ENCODE measurements at places on chromosomes 7 and 10.

DNA sequence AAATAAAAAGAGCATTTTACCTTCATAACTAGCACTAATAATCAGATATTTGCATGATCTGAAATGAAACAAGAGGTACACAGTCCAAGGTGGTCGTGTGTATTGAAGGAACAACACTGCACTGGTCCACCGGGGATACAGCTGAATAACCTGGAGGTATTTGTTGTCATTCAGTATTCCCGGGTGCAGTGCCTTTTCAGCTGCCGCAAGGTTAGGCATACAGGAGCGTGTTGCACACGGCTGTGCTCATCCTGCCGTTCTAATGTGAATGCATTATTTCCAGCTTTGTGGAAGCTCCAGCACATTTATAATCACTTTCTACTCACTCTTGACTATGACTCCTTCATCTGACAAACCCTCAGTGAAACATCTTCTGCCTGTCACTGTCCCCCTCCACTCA lies 377.8 kb downstream of the GFRA1 start:
- no peak for DNase-seq

- DNase-seq, result no peak
Measured at GRCh38 chr7:6268023-6268900, 4.2 kb downstream of the CYTH3 start.

GRCh38 chr10:98270073-98270740 lies 2.2 kb upstream of the LOXL4 start:
- DNase-seq, result no peak

GRCh38 chr10:35379226-35380137 lies 43.2 kb downstream of the CCNY start:
- DNase-seq, result no peak

- no peak for DNase-seq
Measured at GRCh38 chr7:46015107-46015868, 94.2 kb upstream of the IGFBP3 start.

DNA sequence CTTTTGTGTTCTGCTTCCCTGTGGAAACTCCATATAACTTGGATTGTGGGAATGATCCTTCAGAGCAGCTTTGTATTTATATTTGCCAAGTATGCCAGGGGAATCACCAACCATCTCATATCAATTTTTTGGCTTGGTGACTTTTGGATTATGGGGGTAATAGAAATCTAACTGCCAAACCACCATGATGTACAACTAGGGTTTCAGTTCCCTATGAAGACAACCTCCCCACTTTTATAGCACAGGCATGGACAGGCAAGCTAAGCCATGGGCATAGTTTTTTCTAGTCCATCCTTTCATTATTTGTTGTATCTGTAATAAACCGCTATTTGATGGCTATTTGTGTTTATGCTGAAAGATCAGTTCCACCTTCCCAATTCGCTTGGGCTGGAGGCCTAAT lies 17.7 kb downstream of the NPY start:
- no peak for DNase-seq

GRCh38 chr7:142689439-142690120 lies 59.7 kb upstream of the PRSS1 start:
- no peak for DNase-seq

DNA sequence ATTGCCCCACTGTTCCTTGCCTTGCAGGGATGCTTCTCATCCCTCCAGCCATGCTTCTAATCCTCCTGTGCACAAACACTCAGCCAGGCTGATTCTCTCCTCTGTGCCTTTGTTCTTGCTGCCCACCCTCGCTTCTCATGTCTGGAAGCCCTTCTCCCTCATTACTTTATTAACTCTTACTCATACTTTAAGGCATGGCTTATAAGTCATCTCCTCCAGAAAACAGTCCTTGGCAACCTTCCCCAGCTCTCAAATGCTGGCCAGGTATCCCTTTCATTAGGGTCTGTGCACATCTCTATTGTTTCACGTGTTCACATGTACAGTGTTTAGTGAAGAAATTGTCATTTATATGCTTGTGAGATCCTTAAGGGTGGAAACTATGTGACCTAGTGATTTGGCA lies 62.9 kb downstream of the ITGB8 start:
- no peak for DNase-seq

DNA sequence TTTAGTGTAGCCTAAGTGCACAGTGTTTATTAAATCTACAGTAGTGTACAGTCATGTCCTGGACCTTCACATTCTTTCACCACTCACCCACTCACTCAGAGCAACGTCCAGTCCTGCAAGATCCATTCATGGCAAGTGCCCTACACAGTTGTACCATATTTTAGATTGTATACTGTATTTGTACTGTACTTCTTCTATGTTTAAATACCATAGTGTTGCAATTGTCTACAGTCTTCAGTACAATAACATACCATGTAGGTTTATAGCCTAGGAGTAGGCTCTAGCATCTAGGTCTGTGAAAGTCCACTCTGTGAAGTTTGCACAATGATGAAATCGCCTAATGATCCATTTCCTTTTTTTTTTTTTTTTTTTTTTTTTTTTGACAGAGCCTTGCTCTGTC lies 12.0 kb downstream of the EEPD1 start:
- DNase-seq, result no peak

- no peak for DNase-seq
Measured at GRCh38 chr10:101686133-101686925, 8.6 kb downstream of the FBXW4 start.

- DNase-seq, result no peak
Measured at GRCh38 chr10:26454891-26455290, 16.8 kb downstream of the APBB1IP start.

GRCh38 chr7:19991936-19992335 lies 218.5 kb upstream of the TMEM196 start:
- no peak for DNase-seq

DNA sequence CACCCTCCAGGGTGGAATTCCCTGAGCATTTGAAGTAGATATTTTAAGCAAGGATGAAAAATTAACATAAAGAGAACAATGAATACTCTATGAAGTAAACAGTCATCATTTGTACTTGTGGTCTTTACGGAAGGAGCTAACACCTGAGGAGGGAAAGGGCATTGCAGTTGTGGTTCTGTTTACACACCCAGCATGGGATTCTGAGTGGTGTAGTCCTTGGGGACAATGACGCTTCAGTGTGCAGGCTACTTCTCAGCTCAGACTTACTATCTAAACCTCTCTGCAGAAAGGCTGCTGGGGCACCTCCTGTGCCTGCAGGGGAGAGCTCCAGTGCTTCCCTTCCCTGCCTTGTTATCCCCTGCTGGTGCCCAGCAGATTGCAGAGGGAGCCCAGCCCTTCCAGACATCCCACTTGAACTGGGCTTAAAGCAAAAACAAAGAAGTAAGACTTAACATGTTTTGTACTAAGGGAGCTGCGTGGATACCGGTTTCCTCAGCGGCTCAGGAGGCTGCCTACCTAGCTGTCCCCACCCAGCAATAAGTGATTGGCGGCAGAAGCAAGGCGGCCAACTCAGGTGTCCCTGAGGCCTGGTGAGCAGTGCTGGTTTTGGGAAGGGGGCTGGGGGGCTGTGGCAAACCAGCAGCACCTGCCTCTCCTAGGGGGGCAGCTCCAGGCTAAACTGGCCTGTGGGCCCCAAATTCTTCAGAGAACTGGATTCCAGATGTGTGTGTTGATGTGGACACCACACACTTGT lies 89.1 kb downstream of the CELF2 start:
- no peak for DNase-seq

GRCh38 chr7:26631601-26632000 lies 232.8 kb downstream of the SKAP2 start:
- no peak for DNase-seq

DNA sequence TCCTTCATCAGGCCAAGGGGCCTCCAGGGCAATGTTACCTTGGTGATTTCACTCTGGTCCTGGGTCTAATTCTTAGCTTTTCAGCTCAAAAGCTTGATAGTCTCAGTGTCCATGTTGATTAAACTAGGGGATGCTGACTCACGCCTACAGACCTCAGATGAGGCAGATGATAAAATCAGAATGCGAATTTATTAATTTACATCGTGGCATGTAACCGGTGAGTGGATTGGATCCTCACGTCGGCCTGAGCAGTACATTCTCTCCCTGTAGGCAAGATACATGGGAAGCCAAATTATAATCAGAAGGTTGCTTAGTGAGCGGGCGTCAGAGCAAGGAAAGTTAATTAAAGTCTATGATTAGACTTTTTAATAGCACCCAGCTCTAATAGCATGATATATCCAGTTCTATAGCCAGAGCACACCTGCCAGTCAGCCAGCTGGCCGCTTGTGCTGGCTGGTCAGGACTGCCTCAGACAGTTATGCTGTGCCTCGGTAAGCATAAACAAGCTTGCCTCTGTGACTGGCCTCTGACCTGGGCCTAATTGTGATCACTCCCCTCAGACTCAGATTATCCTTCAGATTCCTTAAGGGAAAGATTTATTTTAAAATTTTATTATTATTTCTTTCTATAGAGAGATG lies 20.2 kb upstream of the CPA5 start:
- no peak for DNase-seq

- DNase-seq, result no peak
Measured at GRCh38 chr7:134781171-134781570, 1.7 kb downstream of the CALD1 start.

- DNase-seq, result no peak
Measured at GRCh38 chr7:43615558-43616145, 32.7 kb downstream of the STK17A start.

GRCh38 chr7:120373174-120373573 lies 100.2 kb downstream of the KCND2 start:
- DNase-seq, result no peak

DNA sequence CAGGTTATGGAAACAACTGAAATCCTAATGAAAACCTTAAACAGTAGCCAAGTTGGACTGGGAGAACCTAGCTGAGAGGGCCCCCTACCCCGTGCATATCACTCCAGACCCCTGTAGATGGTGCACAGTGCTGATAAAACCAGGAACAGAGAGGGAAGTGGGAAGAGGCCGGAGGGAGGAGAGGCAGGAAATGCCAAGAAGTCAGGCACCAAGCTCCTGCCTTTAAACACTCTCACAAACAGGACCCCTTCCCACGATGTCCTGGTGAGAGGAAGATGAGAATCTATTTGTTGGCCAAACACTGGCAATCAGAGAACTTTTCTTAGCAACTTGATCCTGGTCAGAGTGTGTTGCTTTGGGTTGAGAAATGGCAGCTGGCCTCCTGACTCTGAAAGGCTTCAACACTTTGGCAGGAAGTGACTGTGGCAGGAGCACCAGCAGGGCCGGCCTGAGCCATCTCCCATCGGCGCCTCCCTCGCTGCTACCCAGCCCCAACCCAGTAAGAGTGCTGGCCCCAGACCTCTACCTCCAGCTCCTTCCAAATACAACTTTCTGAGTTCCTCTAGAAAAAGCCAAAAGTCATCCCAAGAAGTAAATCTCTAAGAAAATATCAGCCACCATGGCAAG lies 39.5 kb downstream of the GSDME start:
- no peak for DNase-seq

- DNase-seq, result no peak
Measured at GRCh38 chr7:37694208-37695094, 10.9 kb downstream of the GPR141 start.

- no peak for DNase-seq
Measured at GRCh38 chr7:65219623-65220022, 154.0 kb upstream of the ZNF92 start.

DNA sequence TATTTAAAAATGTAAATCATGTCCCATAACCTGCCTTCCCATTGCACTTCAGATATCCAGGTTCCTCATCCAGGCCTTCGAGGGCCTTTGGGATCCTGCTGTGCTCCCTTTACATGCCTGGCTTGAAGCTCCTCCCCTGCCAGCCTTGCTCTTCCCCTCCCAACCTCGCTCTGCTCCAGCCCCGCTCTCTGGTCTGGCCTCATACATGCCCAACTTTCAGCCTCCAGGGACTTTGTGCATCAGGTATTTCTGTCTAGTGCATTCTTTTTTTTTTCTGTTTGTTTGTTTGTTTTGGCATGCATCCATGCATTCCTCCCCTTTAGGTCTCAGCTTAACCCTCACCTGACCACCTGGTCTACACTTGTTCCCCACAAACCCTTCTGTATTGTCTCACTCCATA lies 160.3 kb downstream of the SNX10 start:
- no peak for DNase-seq

DNA sequence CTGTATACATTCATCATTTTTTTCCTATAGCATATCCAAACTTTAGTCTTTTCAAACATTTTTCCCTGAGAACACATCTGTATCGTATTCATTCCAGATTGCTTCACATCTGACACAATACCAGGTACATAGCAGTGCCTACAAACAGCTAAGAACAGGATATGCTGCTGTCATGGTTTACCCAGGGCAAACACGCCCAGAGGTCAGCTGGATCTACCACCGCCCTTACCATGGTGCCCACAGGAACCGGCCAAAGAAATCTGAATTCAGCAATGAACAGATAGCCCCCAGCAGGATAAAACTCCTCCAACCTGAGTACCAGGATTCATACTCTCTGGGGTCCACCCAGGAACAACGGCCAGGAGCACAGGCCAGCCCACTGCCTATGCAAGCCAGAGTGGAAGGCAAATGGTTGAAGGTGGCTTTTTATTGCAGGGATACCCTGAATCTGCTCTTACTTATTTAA lies 43.0 kb downstream of the TNS3 start:
- no peak for DNase-seq

DNA sequence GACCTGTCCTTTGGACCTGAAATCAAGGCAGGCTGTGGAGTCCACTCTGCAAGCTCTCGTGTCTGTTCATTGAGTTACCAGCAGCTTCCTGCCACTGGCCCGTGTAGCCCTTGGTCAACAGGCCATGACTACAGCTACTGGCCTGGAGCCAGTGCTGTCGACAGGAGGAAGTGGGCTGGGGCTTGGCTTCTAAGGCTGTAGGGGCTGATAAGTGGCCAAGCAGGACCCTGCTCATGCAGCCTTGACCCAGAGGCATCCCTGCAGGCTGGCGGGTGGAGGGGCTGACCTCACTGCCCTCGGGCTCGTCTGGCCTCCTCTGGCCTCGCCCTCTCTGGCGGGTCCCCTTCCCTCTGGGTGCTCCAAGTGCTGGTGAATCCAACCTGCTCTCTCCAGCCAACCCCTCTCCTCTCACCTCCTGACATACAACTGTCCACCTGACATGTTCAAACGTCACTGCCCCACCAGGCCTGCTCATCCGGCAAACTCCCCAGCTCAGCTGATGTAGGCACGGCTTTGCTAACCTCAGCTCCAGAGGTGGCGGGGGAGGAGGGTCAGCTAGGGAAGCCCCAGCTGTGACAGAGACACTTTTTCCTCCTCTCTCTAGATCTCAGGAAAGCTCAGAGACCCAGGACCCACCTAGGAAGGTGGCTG lies 188.6 kb upstream of the LYZL2 start:
- DNase-seq, result no peak

DNA sequence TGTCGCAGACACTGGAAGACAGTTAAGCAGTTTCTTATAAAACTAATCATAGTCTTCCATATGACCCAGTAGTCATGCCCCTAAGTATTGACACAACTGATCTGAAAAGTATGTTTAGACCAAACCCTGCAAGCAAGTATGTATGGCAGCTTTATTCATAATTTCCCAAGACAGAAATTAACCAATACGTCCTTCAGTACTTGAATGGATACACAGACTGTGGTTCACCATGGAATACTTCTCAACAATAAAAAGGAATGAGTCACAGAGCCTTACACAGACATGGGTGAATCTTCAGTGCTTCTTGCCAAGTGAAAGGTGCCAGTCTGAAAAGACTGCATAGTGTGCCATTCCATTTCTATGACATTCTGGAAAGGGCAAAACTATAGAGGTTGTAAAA lies 50.2 kb upstream of the AKR1E2 start:
- no peak for DNase-seq

- DNase-seq, result no peak
Measured at GRCh38 chr10:95389982-95390381, 99.2 kb upstream of the PDLIM1 start.
